ENCODE measurements at places on chromosomes 3 and 15.

GRCh38 chr3:89256882-89257281 is 149.5 kb downstream of the EPHA3 start:
- DNase-seq, result no peak

GRCh38 chr3:171488479-171488878 is 28.3 kb upstream of the TNIK start:
- DNase-seq, result no peak

- DNase-seq, result no peak
These were observed 2.7 kb downstream of the SPESP1 start for GRCh38 chr15:68933001-68933400.

- DNase-seq, result no peak
These were observed 31.8 kb upstream of the MYZAP start for GRCh38 chr15:57559875-57560274.

DNA sequence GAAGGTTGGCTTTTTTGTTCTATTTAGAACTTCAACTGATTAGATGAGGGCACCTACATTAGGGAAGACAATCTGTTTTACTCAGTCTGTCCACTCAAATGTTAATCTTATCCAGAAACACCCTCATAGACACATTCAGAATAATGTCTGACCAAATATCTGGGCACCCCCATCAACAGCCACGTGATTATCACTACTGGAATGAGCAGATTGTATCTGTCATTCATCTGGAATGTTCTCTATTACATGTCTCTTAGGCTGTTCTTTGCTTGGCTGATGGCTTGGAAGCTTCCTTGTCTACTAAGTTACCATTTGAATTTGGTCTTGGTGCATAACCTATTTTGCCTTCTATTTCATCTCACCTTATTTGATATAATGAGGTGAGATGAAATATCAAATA is 15.7 kb upstream of the LRRC58 start:
- DNase-seq, result no peak

DNA sequence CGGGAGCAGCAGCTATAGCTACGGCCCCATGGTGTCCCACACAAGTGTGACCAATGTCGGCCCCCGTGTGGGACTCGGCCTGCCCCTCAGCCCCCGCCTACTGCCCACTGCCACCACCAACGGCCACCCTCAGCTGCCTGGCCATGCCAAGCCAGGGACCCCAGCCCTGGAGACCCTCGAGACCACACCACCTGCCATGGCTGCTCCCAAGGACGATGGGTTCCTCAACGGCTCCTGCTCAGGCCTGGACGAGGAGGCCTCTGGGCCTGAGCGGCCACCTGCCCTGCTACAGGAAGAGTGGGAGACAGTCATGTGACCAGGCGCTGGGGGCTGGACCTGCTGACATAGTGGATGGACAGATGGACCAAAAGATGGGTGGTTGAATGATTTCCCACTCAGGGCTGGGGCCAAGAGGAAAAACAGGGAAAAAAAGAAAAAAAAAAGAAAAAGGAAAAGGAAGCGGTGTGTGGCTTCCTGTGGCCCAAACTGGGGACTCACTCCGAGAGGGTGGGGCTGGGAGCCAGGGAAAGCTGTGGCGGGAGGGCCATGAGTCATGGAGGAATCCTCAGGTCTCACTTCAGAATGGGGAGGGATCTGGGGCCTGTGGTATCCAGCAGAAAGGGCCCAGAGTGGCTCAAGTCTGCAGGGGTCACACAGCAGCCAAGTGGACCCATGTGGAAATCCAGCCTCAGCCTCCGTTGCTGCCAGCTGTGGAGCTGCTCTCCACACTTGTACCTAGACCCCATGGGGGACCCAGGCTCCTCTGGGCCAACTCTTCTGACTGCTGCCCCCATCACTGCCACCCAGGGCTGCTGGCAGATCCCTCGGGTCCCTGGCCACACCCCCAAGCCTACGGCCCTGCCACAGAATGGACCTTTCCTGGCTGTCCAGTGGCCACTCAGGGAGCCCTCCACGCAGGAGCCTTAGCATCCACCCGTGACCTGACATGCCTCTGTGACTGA is 26.1 kb downstream of the PTH1R start:
- DNase-seq, result no peak

DNA sequence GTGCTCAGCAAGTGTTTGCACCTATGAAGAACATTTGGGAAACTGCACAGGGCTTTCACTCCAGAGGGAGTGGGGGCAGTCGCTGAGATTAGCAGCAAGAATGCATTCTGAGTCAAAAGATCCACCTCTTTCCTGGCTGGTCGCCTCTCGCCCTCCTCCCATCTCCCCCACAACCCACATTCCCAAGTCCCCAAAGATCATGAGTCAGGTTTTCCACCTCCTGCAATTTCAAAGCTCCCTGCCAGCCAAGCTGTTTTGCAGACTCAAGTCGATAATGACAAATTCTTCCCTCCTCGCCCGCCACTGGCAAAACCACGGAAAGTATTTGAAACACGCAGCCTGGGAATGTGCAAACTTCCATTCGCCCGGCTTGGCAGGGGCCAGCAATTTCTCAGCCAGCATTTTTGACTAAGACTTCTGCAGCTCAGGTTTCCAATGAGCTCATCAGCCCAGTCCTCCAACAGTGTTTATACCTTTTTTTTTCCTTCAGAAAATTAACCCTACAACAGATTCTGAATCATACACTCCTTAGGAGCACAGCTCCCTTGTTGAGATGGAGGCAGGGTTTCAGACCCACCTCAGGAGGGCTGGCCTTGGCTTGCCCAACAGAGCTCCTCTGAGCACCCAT is 181.4 kb downstream of the SMAD6 start:
- DNase-seq, result peak; percentile 100

GRCh38 chr15:39582286-39582976 is 1.6 kb downstream of the THBS1 start:
- peak; percentile 11 for DNase-seq

GRCh38 chr15:99303907-99304306 is 52.6 kb downstream of the LRRC28 start:
- DNase-seq, result no peak

GRCh38 chr3:184359610-184360009 is 1.8 kb downstream of the CLCN2 start:
- no peak for DNase-seq

- no peak for DNase-seq
These were observed 493.3 kb downstream of the MAGI1 start for GRCh38 chr3:65545429-65545828.

DNA sequence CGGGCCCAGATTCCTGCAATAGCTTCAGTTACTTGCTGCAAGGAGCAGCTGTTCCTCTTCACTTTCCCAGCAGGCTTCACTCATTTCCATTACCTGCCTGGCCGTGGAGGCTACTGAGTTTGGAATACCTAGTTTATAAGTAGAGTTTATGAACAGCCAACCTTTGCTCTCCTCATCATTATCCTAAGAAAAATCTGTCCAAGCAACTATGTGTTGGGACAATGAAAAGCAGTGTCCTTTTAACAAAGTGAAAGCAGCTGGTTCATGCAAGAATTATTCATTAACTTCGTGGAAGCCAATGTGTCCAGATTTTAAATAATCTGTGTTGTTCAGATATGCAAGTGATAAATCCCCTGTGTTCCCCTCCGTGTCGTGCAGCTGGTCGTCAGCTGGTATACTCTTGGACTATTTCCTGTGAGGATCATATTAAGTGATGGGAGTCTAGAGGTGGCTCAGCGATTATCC is 39.3 kb upstream of the SSR3 start:
- no peak for DNase-seq

DNA sequence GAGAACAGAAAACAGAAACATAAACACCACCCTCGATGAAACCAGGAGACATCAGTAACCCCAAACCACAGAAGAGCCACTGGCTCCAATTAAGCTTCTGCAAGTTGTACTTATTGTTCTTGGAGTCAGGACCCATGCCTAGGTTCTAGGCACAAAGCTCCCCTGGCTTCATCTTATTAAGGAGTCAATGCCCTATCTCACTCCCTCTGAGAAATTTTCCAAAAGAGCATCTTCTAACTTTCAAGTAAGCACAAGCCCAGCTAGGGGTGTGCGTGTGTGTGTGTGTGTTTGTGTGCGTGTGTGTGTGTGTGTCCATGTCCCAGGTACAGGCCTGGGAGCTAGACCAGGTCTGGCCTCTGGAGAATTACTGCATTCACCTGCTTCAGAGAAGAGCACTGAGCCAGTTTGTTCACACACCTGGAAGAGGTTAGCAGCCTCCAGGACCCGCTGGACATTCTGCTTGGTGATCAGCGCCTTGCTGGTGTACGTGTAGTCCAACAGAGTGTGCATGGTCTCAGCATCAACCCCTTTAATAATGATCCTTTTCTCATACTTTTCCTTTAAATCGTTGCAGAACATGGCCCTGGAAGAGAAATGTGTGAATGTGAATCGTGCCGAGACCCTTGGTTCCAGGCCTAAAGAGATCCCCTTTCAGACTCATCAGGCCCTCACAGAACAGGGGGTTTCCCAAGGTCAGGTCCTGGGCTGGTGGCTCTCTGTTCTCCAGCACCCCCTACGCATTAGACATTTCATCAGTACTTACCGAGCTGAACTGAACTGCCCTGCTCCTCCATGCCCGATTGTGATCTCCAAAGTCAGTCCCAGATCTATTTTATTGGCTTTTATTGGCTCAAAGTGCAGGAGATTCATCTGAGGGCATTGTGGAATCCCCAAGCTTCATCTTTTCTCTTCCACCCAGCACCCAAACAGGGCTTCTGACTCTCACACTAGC is 27.8 kb downstream of the KLHL6 start:
- DNase-seq, result no peak

DNA sequence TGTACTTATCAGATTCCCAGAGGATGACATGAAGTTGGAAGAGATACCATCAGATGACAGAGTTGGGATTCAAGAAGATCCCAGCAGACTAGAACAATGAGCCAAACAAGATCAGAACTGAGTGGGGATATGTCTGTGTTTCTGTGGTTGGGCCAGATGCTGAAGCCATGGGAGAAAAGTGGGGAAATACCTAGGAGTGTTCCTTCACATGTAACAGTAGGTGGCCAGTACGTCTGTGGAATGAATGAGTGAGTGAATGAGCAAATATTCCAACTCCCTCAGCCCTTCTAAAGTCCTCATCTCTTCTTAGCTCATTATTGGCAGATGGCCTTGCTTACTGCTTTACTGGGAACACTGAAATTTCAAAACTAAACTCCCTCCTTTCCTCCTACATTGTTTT is 32.2 kb upstream of the GREM1 start:
- DNase-seq, result peak; percentile 53

DNA sequence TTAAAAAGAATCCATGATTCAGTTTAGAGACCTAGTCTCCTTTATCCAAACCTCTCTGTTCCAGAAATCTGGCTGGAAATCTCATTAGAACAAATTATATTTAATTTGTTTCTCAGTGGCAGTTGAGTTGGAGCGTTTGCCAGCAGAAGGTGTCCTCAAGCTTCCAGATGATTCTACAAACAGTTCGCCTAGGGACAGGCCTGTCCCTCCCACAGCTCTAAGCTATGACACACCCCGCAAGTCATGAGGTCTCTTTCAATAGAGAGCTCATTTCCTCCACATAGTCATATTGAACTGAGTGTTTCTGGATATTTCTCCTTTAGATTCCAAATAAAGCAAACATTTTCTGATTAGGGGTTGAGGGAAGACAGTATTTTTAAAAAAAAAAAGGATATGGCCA is 230.3 kb downstream of the ATP8B4 start:
- DNase-seq, result no peak

GRCh38 chr3:38139652-38140051 is 1.2 kb downstream of the MYD88 start:
- DNase-seq, result no peak

- no peak for DNase-seq
These were observed 139.3 kb downstream of the TNIK start for GRCh38 chr3:171320750-171321558.

GRCh38 chr15:56491110-56491722 is 26.3 kb upstream of the MNS1 start:
- DNase-seq, result peak; percentile 18

DNA sequence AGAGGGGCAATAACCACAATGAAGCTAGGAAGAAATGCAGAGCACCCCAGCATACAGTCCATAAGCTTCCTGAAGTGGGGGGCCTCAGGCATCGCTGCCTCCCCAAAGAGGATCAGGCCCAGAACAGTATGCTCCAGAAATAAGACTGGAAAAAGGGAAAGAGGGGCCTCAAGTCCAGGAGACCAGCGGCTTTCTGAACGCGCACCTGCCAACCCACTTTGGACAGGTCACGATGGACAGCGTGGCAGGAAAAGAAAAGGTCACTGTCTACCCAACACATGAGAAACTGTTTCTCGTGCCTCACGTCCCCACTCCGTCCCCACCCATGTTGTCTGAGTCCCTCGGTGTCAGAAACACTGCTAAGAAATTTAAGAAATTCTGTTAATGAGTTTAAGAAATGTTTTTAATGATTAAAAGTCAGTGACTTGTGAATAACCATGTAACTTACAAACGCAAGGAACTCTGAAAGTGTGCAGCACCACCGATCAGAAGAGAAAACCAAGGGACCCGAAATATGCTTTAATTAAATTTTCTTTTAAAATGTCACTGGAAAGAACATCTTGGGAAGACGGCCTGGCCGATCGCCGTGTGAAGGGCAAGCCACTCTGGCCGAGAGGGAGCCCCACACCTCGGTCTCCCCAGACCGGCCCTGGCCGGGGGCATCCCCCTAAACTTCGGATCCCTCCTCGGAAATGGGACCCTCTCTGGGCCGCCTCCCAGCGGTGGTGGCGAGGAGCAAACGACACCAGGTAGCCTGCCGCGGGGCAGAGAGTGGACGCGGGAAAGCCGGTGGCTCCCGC is 1.7 kb upstream of the PPARG start:
- no peak for DNase-seq

GRCh38 chr3:88263417-88264100 is 113.8 kb downstream of the C3orf38 start:
- DNase-seq, result no peak

- no peak for DNase-seq
These were observed 30.6 kb downstream of the SNRK start for GRCh38 chr3:43316783-43317460.

GRCh38 chr3:134018406-134018805 is 11.3 kb downstream of the SLCO2A1 start:
- no peak for DNase-seq

DNA sequence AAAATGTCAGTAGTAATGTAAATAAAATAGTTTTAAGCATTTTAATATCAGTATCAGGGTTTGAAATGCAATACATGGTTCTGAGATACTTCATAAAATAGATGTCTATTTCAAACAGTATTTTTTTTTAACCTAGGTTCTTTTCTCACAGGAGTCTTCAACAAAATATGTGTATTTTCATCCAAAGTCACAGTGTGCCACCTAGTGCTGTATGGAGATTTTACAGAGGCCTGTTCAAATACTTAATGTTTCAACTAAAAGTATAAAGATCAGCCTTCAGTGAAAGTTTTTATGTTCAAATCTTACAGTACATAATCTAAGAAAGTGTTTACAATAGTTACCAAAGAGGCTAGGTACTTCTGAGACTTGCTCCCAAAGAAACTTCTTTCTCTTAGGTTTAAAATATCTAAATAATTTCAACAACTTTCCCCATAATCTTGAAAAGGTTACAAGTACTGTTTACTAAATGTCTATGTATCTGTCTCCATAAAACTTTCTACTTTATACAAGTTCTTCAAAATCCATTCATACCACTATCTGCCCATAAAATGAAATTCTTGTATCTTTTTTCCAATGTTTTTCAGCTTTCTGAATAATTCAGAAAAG is 38.3 kb downstream of the SCAPER start:
- peak; percentile 30 for DNase-seq
